ENCODE measurements at places on chromosomes 3 and 15.
A peak's percentile ranks its signal among the peaks of the same experiment; 100 is the strongest.

DNA sequence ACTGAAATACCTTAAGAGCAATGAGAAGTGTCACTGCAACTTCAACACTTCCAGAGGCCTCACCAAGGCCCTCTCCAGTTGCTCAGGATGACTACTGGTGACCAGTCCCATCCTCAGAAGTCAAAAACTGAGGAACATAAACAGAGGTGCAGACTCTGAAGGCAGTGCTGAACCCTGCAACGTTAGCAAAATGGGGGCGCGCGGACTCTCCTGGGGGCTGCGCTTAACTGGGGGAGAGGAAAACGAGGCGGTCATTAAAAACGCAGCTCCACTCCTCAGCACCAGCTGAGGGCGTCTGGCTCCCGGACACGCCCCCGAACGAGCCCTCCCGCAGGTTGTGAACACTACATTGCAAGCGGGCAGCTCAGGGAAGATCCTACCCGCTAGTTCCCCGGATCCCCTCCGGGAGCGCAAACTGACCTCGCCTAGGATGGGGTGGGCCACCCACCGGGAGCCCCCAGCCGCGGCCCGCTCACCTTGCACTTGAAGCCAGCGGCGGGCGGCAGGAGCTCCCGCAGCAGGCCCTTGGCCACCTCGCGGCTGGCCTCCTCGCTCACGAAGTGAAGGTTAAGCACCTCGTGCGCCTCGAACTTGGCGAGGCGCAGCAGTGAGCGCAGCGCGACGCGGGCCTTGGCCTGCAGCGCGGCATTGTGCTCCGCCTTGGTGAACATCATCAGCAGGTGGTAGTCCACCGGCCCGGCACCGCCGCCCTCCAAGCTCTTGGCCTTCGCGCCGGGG lies 711 bp downstream of the XXYLT1 start:
- peak; percentile 52 for DNase-seq

- no peak for DNase-seq
Observed at GRCh38 chr3:74403307-74403706, 211.2 kb downstream of the CNTN3 start.

DNA sequence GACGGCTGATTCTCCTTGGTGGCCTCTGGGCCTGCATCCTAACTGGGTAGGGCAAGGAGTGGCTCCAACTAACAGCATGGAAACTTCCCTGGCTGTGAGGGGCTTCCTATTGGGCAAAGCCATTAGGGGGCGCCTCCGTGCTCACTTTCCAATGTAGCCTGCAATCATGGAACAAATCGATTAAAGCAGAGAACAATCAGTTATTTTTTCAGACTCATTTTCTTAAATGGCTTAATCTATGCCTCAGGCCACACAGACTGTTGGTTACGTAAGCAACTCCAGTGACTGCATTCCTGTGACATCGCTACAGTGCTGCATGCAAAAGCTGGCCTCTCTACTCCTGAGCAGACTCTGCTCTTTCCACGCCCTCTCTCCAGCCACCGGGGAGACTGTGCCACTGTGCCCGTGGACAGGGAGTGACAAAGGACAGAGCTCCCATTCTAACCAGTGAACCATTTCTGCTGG lies 278.9 kb downstream of the KLF13 start:
- no peak for DNase-seq

- no peak for DNase-seq
Observed at GRCh38 chr15:80942746-80943565, 46.7 kb downstream of the MESD start.

DNA sequence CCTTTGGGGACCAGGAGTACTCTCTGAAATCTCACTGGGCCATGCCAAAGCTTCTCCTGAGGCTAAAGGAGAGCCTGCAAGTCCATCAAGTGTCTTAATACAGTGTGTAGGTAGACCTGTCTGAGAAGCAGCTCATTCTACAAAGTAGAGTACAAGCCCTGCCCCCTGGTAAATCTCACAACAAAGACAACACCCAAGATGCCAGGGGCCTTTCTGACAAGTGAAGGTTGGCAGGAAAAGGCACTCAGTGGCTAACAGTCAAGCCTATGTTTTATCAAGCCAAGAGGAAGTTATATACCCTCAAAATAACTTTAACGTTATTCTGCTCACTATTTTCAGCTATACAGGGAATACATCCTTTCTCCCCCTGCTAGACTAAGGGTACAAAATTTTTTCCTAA lies 58.3 kb downstream of the NMNAT3 start:
- DNase-seq, result peak; percentile 51

DNA sequence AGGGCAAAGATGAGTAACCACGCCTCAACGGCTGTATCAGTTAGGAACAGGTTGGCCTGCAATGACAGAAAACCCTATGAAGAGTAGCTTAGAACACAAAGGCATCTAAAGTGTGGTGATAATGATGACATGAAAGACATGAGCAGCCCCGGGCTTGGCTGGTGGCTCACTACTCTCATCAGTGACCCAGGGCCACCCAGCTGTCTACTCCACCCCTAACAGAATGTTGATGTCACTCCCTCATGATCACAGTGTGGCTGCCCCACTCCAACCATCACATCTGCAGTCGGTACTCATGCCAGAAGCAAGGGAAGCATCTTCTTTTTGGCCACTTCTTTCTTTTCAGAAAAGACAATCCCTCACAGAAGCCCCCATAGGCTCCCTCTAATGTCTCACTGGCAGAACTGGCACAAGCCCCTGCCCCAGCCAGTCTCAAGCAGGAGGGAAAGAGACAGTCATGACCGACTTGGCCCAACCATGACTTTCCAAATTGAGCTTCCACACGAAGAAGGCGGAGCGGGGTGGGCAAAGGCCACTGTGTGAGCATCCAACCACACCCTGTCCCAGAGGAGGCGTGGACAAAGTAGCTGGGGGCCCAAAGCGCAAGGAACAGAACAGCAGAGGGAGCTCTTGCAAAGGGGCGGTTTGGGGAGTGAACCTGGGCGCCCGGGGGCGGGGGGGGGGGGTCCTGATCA lies 72.0 kb upstream of the IQSEC1 start:
- no peak for DNase-seq

GRCh38 chr3:179848711-179849110 lies 188.0 kb downstream of the PEX5L start:
- no peak for DNase-seq

DNA sequence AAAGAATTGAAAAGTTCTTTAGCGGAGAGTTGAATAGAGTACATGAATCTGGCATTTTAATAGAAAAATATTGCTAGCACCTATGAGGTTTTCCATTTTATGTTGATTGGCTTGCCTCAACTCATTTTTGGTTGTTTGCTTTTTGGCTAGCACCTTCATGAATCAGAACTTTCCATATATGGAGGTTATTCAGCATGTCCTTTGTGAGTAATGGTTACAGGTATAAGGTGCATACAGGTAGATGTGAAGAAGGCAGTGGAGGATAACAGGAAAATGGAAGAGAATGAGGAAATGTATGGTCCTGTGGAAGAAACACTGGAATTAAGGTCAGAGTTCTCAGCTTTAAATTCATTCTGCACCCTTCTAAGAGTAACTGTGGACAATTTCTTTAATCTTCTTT lies 98.1 kb upstream of the GBE1 start:
- no peak for DNase-seq

GRCh38 chr3:5840056-5840455 lies 652.5 kb downstream of the EDEM1 start:
- DNase-seq, result no peak

- no peak for DNase-seq
Observed at GRCh38 chr3:174931473-174932353, 72.6 kb downstream of the NAALADL2 start.

DNA sequence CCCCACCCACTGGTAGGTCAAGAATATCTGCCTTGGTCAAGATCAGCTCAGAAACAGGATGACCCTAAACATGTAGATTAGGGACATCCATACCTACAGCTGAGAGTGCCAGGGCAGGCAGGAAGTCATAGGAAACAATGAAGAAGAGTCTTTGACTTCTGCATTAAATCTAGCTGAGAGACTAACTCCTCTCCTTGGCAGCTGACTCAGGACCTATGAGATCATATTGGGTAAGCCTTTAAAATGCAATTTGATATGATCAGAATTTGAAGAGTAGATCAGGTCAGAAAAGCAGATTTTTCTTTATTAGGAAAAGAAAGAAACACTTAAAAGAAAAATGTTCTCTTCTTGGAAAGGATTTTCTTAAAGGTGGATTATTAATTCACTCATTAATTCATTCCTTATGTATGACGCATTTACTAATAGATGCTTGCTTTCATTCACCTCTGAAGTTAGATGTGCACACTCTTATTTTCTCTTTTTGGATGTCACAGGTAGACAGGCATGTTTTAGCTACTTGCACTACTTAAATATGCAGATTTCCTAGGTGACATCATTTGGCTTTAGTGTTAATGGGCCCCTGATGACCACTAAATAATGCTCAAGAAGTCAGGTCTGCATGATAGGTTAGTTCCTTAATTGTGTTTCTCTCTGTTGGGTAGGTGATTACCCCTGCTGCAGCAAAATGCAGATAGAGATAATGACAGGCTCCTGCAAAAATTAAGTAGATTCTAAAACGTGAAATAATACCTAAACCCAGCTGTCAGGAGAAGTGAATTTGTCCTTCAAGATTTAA lies 35.7 kb upstream of the GSK3B start:
- DNase-seq, result no peak

GRCh38 chr15:22956257-22956977 lies 23.8 kb downstream of the CYFIP1 start:
- DNase-seq, result no peak

- DNase-seq, result peak; percentile 66
Observed at GRCh38 chr15:66504563-66505429, at the start of the genes RPL4 and ZWILCH. TSS of gene RPL4 (minus strand) at chr15:66504855. CDS start at chr15:66504790, 65 bp downstream. TSS of gene ZWILCH (plus strand) at chr15:66505326. CDS start at chr15:66505339, 13 bp downstream.

DNA sequence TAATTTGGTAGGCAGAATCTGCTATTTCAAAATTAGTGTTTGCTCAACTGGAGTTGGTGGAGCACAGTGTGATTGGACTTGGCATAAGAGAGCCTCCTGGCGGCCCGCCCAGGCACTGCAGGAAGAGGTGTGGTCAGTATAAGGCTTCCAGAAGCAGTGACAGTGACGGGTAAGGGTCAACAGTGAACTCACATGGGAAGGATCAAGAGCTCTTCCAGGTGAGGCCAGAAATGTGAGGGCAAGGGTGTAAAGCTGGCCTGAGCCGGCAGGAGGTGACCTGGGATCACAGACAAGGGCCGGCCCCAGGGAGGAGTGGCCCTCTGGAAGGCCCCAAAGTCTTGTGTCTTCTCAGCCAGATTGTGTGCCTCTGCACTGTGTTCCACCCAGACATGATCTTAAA lies 93.2 kb upstream of the RNF7 start:
- DNase-seq, result no peak

- no peak for DNase-seq
Observed at GRCh38 chr3:133760916-133761315, 14.7 kb downstream of the TF start.

- DNase-seq, result peak; percentile 1
Observed at GRCh38 chr3:129824926-129825541, 68.5 kb downstream of the TMCC1 start.

DNA sequence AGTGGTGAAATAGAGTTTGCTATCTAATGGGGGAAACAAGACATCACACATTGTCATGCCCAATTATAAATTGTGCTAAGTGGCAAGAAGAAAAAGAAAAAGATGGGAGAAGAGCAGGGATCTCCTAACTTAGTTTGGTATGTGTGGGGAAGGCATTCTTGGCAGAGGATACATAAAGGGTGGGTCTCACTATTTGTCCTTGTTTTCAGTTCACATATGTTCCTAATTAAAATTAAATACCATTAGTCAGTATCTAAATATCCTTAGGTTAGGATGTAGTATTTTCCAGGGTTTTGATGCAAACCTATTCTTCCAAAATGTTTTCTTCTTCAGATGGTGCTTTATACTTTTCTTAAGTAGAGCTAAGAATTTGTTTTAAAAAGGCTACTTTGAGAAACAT lies 173.7 kb downstream of the B3GALNT1 start:
- DNase-seq, result no peak

GRCh38 chr3:140078343-140078742 lies 143.4 kb downstream of the CLSTN2 start:
- no peak for DNase-seq

DNA sequence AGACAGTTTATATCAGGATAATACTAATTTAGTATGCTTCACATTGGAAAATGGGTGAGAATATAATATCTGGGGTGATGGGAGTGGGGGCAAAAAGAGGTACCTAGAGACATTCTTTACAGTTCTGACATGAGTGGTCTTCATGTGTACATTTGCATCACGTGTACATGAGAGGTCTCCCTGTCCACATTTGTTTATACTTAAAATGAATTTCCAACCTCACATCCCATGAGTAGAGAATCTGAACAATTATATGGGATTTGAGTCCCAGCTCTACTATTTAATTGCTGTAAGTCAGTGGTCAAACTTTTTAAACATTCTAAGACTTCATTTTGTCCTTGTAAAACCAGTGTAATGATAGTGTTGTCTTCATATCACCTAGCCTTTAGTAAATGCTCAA lies 408.4 kb downstream of the NAALADL2 start:
- DNase-seq, result no peak

GRCh38 chr3:89232155-89232554 lies 124.7 kb downstream of the EPHA3 start:
- DNase-seq, result no peak

- no peak for DNase-seq
Observed at GRCh38 chr15:74769463-74770025, 12.3 kb upstream of the CSK start.

Data from GDM1 (cell line).